ENCODE measurements at places on chromosomes 13 and 19. TPM values are rescaled to one million over a fixed set of nuclear protein-coding genes. Genes with fewer than 3 reads are reported as not detected.

Gene LRRC8E
- not detected for total RNA-seq

Gene ITM2B
- 97.3 TPM for total RNA-seq

Gene XPO4
- 41.3 TPM for total RNA-seq

Gene ZNF85
- 34.4 TPM for total RNA-seq

Gene DNASE2
- total RNA-seq: 2.5 TPM

Gene CEACAM4
- total RNA-seq: not detected

Gene INSR
- 136 TPM for total RNA-seq

Gene SYNGR4
- total RNA-seq: not detected

Gene MEIOSIN
- total RNA-seq: not detected

Gene CNN2
- total RNA-seq: 6.3 TPM

Gene RAB3A
- total RNA-seq: 75.4 TPM

Gene PEX11G
- total RNA-seq: 0.94 TPM

Gene ZNF829
- 9.1 TPM for total RNA-seq

Gene SLC7A10
- 0.94 TPM for total RNA-seq

Gene RFXAP
- total RNA-seq: 20.3 TPM

Gene CLIP3
- 59.5 TPM for total RNA-seq

Gene CEACAM16
- not detected for total RNA-seq

Gene SBK2
- not detected for total RNA-seq

Gene ZNF382
- 202 TPM for total RNA-seq

Gene LRRC25
- total RNA-seq: 0.31 TPM

Gene SMIM44
- not detected for total RNA-seq

Gene RFX1
- total RNA-seq: 4.4 TPM

Gene EFNB2
- 99.2 TPM for total RNA-seq

Gene CEBPA
- total RNA-seq: 2.2 TPM

Gene CYP2A7
- total RNA-seq: not detected

Gene SAFB2
- 116 TPM for total RNA-seq

Gene PEAK3
- total RNA-seq: not detected

Gene SMIM17
- 11.9 TPM for total RNA-seq

Gene IZUMO4
- 5.9 TPM for total RNA-seq

Gene ANKLE1
- total RNA-seq: 1.3 TPM

Gene ZNF765
- total RNA-seq: 34.7 TPM

Gene TLE6
- total RNA-seq: 1.9 TPM

Gene CD33
- 0.63 TPM for total RNA-seq

Gene IFI30
- total RNA-seq: not detected

Gene COL4A2
- 71.1 TPM for total RNA-seq

Gene NUCB1
- 46.6 TPM for total RNA-seq

Gene AKAP8
- 16.6 TPM for total RNA-seq

Gene PSG3
- not detected for total RNA-seq

Gene LYPD5
- 4.7 TPM for total RNA-seq

Gene CEACAM3
- not detected for total RNA-seq

Gene ZNF534
- 9.4 TPM for total RNA-seq

Gene SBK3
- total RNA-seq: not detected

Gene TNFRSF19
- 15.7 TPM for total RNA-seq

Gene ZNF560
- 0.63 TPM for total RNA-seq

Gene VSTM2B
- total RNA-seq: 18.8 TPM

Gene HCN2
- 9.1 TPM for total RNA-seq

Gene WIZ
- 24.7 TPM for total RNA-seq

Gene NXNL1
- not detected for total RNA-seq

Gene SHANK1
- 49.1 TPM for total RNA-seq

Gene CERS4
- 66.0 TPM for total RNA-seq

Gene SCGB2B2
- 1.3 TPM for total RNA-seq

Gene GNG14
- not detected for total RNA-seq

Gene ZNF77
- 9.7 TPM for total RNA-seq

Gene FUT1
- total RNA-seq: 0.31 TPM

Gene GSX1
- not detected for total RNA-seq

Gene ZNF541
- total RNA-seq: under 0.01 TPM

Gene GPR12
- 44.1 TPM for total RNA-seq

Gene KLF16
- total RNA-seq: 3.4 TPM

Gene SLC5A5
- not detected for total RNA-seq

Measured in parietal lobe (tissue), 2 donors.